Stimulated activated CD4-positive, alpha-beta T cell treated with anti-CD3 and anti-CD28 coated beads, Interleukin-1b, Interleukin-23, amount 100 ng/mL, for 1 hour (primary cell): ENCODE measurements at places on chromosomes 5 and 9.

DNA sequence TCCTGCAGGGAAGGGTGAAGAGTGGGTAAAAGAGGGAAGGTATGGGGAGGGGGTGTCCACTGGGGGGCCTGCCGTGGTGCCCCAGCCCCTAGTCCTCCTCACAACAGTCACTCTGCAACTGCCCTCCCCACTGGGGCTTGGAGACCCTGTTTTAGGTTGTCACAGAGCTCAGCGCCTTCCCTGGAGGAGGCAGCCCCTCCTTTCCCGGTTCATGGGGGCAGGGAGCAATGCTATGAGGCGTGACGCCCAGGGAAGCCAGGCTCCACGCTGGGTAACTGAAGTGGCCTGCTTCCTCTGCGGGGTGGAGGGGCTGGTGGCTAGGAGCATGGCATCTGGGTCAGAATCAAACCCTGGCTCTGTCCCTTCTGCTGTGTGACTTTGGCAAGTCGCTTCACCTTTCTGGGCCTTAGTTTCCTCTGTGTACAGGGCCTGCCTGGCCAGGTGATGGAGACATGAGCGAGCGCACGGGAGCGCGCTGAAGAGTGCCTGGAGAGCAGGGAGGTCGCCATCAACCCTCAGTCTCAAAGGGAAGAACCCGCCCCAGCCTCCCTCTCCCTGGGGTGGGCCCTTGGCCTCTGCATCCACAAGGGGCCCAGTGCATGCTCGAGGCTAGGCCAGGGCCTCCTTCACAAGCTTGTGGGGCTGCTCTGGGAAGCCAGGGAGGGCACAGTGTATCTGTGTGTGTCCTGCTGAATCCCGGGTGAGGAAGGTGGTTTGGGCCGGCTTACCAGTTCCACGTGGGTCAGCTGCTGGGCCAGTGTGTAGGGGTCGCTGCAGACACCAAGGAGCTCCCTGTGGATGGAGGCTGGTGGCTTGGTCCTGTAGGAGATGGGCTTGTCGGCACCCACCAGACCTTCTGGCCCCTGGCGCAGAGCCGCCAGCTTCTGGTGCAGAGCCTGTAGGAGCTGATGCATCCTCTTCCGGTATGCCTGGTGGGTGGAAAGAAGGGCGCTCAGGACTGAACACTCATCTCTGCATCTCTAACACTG, 56.4 kb upstream of the RNF130 start:
- no peak for DNase-seq

DNA sequence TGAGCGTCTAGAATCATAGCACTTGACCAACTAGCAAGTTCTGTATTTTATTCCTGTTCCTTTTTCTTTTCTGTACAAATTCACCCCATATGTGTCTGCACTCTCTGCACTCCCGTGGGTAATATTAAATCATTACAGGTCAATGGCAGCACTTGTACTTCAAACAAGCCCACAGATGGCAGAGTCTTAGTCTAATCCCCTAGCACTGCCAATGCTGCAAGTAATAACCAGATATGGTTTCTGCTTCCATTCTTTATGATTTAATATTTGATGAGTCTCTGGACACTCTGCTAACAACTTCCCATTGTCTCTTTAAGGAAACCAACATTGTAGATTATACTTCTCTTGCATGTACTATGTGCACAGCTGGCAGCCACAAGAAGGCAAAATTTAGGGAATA, 343.8 kb upstream of the CHD1 start:
- no peak for DNase-seq

DNA sequence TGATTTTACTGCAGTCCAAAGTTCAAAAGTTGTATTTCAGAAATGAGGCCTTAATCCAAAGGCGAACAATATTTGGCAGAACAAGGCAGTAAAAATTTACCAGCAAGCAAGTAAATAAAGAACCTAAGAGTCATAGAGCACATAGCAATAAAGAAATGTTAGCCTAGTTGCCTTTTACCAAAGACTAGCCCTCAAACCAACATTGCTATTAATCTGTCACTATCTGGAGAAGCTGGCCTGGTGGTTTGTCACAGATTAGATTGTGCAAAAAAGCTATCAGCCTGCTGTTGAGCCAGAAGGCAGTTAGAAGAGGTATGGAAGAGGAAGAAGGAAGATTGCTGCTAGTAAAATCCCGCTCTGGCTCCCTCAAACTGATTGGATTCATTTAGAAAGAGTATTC, 304.7 kb upstream of the KLF4 start:
- no peak for DNase-seq

GRCh38 chr9:106450549-106450948, 412.4 kb upstream of the ZNF462 start:
- no peak for DNase-seq

DNA sequence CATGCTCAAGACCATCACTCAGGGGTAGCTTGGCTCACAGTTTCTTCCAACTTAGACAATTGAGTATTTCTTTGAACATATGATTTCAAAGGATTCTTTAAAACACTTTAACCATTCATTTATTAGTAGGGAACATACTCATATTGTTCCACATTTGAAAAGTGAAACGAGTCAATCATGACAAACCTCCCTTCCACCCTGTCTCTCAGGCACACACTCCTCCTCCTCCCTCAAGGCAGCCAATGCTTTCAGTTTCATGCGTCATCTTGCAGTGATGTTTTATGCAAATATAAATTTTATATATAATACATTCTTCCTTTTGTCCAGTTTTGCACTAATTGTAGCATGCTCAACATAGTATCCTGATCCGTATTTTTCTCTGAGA, 126.0 kb upstream of the BOD1 start:
- no peak for DNase-seq

DNA sequence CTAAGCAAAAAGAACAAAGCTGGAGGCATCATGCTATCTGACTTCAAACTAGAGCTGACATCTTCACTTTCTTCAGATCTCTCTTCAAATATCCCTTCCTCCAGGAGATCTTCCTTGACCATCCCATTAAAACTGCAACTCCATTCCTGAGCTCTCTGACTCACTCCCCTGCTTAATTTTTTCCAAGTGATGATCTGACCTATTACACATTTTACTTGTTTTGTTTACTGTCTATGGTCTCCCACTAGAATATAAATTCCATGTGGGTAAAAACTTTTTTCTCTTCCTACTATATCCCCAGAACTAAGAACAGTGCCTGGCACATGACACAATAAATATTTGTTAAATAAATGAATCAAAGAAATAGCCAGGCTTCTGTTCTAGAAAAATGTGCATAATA, 87.5 kb downstream of the SLIT3 start:
- no peak for DNase-seq
